ENCODE measurements at places on chromosomes 16 and 17.

- no peak for DNase-seq
These were observed 128.3 kb upstream of the NUDT7 start for GRCh38 chr16:77594057-77594456.

- peak; percentile 79 for DNase-seq
These were observed 49.3 kb upstream of the ETV4 start for GRCh38 chr17:43595466-43595865.

GRCh38 chr17:59401725-59402124, 70.3 kb downstream of the YPEL2 start:
- no peak for DNase-seq

- DNase-seq = no peak
These were observed 2.8 kb downstream of the NDEL1 start for GRCh38 chr17:8438441-8438840.

DNA sequence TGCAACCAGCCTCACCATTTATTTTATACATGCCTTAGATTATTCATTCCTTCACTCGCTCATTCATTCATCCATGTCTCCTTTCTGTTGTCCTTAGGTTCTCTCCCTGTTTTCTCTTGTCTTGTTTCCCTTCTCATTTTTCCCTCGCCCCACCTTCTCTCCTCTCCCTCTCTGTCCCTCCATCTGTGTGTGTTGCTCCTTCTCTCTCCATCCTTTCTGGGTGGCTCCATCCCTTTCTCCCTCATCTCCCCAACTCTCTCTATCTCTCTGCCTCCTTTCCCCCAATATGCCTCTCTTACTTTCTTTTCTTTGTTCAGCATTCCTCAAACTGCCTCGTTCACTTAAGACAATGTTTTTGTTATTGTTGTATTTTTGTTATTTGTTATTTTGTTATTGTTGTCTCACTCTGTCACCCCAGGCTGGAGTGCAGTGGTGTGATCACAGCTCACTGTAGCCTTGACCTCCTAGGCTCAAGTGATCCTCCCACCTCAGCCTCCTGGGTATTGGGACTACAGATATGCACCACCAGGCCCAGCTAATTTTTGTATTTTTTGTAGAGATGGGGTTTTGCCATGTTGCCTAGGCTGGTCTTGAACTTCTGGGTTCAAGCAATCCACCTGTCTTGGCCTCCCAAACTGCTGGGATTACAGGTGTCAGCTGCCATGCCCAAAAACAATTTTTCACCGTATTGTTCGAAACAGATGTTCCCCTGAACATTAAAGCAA, 14.4 kb downstream of the SOCS1 start:
- no peak for DNase-seq

DNA sequence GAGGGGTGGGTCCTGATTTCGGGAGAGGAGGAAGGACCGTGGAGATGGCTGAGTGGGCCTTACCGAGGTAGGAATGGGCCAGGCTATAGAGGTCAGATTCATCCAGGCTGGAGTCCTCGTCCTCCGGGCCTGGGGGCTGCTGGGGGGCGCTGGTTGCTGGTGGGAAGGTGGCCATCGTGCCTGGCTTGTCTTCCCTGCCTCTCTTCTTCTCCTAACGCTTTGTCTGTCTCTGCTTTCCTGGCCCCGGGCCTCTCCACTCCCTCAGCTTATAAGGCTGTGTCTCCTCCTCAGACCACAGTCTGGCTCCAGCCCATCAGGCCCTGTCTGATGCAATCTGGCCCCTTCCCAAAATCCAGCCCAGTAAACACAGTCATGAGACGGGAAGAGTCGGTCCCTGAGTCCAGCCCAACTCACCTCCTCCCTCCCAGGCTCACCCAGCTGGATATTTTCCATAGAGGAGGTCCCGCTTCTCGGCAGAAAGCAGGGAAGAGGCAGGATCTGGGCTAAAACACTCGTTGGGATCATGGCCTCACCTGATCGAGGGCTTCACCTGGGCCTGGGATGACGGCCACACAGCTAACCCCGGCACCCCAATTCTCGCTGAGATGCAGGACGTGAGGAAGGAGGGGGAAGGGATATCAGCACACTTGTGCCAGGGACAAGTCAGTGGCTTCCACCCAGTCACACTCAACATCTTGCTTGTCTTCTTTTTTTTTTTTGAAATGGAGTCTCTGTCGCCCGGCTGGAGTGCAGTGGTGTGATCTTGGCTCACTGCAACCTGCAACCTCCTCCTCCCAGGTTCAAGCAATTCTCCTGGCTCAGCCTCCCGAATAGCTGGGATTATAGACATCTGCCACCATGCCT, at the start of gene NUPR1:
Gene NUPR1 (minus strand): TSS at position 242 of the 864 bp plus-strand sequence. CDS start 67 bp downstream, at position 175.
- DNase-seq = peak; percentile 93

DNA sequence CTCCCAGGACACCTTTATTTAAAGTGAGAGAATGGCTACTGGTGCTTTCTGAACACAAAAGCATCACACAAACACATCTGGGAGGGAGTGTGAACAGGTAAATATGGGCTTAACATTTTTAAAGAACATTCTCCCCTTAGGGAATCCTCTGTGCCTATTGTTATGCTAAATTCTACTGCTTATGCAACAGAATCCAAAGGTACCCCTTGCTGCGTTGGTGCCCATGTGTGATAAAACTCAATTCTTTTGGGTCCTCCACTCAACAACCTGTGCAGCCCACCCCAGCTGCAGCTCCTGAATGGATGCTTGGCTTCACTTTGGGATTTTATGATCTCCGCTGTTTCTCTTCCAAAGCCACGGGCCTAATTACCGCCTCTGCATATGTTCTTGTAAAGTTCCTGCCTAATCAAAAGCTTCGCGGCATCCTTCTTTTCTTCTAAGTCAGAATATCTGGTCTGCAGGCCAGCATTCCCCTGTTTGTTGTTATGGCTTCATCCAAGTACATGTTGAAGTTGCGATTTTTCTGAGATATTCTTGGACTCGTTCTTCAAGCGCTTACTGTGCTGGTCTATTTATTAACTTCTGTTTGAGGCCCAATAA, 23.9 kb downstream of the RHBDL3 start:
- DNase-seq = no peak

DNA sequence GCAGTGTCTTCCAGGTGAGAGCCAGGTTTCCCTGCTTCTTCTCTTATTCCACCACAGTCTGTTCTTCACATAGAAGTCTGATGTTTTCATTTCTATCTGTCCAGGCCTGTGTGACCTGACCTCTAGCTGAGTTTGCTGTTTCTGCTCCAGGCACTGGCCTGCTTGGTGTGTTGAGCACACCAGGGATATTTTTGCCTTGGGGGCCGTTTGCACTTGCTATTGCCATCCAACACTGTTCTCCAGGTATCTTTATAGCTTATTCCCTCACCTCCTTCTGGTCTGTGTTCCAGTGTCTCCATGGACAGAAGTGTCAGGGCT, 41.4 kb downstream of the MRTFB start:
- DNase-seq = no peak

GRCh38 chr16:31031276-31031675, 2.1 kb upstream of the STX4 start:
- no peak for DNase-seq

Data from PC-3 (cell line).